ENCODE measurements at places on chromosomes 7 and 10.

DNA sequence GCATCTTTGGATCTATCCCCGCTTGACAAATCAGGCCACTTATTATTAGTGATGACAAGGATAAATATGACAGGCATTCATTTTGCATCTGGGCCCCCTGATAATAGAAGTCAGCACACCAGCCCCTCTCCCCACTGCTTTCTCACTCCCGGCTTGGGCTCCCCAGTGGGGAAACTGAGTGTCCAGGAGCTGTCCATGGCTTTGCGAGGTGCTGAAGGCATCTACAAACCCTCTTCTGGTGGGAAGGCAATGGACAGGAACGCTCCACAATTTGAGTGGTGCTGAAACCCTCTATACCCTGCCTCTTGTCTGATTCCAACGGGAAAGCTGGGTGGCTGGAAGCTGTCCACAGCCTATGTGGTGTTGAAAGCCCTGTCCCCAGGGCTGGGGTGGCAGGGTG lies 61.7 kb upstream of the PCBD1 start:
- DNase-seq = no peak

GRCh38 chr7:31028417-31028992 lies 23.6 kb upstream of the ADCYAP1R1 start:
- DNase-seq = no peak

DNA sequence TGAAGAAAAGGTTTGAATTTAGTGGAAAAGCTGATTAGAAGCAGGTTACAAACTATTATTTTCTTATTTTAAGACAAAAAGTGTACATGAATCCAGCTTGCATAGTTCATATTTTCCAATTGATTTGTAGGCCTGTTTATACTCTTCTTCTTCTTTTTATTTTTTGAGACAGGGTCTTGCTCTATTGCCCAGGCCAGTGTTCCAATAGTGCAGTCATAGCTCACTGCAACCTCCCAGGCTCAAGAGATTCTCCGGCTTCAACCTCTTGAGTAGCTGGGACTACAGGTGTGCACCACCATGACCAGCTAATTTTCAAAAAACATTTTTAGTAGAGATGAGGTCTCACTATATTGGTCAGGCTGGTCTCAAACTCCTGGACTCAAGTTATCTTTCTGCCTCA lies 45.0 kb downstream of the ARL4A start:
- no peak for DNase-seq

DNA sequence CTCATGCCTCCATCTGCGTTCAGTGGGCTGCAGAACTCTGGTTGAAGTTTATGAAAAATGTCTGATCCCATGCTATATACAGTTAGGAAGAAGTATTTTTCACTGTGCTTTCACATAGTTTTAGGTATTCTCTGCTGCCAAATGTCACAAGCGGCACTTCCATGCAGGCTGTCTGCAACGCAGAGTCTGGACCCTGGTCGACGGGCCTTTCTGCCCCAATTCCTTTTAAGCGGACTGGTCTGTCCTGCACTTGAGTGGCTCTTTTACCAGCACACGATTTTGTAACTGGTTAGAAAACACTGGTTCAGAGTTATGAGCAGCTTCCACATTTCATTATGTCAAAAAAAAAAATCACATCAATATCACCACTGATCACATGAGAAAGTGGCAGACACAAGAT lies 143.0 kb downstream of the DIP2C start:
- DNase-seq = no peak

- DNase-seq = no peak
These were observed 46.0 kb downstream of the CNOT4 start for GRCh38 chr7:135463908-135464307.
